ENCODE measurements at places on chromosomes 1 and 21.

DNA sequence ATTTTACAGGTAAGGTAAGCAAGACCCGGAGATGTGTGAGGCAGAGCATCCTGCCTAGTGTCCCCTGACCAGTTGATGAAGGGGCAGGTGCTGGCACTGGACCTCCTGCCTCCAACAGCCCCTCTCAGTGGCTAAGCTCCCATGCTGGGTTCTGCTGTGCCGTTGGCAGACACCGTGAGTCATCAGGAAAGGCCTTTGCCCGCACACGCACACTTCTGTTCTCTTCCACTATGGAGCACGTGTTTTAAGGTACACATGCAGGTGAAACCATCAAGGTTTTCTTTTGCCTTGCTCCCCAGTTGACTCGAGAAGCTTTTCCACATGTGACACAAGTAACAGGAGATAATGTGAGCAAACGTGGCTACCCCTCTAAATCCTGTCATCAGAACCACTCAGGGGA, 207.9 kb downstream of the RRAGC start:
- DNase-seq = no peak

- peak; percentile 93 for DNase-seq
These were observed 3.2 kb downstream of the ATP1B1 start for GRCh38 chr1:169109561-169110134.

- DNase-seq = no peak
These were observed 36.1 kb downstream of the COL6A1 start for GRCh38 chr21:46017695-46018094.

DNA sequence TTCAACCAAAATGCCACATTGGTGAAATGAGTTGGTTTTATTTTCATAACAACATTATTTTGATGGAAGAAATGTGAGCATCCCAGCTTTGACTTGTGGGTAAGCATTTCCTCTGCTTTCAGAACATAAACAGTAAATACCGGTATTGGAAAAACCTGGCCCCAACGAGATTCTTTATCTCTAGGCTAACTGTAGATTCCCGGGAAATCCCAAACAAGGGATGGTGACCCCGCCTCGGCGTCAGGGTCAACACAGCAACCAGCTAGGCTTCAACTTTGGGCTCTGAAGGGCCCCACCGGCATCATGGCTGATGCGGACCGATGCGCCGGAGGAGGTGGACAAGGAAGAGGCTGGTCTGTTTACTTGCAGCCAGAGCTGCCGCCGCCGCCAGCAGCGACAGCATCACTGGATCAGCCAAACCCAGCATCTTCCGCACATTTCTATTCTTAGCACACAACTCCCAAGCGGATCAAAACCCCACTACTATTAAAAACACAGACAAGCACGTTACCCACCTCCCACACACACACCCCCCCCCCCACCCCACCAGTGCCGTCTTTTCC, 1.1 kb downstream of the AKT3 start:
- peak; percentile 78 for DNase-seq

DNA sequence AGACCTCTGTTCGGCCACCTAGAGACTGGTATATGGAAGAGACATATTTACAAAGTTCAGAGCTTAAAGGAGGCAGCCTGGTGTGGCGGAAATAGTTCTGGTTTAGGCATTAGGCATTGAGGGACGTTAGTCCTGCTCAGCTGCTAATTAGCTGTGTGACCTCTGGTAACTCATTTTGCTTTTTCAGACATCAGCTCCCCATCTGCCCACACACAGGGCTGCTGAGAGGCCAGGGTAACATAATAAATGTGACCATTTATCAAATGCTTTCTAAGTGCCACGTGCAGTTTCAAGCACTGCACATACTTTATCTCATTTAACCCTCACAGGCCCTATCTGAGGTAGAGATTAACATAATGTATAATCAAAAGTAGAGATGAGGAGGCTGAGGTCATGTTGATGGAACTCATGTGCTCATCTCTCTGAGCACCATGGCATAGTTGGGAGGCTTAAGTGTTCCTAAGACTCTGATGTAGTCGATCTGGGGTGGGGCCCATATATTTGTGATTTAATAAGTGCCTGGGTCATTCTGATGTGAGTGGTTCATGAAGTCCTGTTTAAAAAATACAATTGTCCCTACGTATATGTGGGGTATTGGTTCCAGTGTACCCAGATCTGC, 267.2 kb upstream of the PLXNA2 start:
- DNase-seq = peak; percentile 47

DNA sequence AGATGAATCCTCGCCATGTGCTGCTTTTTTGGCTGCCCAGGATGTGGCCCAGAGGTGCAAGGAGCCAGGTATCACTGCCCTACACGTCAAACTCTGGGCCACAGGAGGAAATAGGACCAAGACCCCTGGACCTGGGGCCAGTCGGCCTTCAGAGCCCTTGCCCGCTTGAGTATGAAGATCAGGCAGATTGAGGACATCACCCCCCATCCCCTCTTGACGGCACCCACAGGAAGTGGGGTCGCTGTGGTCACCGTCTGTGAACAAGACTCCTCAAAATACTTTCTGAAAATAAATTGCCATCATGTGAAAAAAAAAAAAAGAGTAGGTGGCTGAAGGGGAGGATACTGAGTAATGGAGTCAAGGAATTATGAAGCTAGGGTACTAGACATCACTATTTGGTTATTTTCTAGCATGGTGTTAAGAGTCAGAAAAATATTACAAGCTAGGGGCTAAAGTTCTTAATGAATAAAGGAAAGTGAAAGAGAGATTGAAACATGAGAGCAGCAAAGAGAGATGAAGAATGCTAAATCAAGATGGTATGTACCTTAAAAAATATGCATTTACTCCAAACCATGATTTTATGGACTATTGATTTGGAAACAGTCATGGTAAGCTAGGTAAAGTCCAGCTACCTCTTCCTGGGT, 84.9 kb downstream of the CLEC20A start:
- no peak for DNase-seq

- DNase-seq = peak; percentile 8
These were observed 7.5 kb upstream of the TOMM20 start for GRCh38 chr1:235136111-235136510.

- DNase-seq = peak; percentile 15
These were observed 5.9 kb upstream of the PLEKHG5 start for GRCh38 chr1:6497215-6497866.

DNA sequence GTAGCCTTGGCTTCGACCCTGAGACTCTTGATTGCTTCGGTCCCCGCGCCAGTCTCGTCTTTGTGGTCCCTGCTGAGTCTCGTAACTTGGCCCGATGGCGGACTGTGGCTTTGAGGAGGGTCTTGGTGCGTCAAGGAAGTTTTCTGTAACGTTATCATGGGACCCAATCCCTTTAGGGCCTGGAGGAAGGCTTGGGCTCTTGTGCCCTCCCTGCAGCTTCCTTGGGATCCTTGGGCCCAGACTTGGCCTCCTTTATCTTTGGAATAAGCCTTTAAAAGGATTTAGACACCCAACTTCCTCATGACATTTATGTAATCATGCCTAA, 371 bp downstream of the ZMPSTE24 start:
- no peak for DNase-seq

DNA sequence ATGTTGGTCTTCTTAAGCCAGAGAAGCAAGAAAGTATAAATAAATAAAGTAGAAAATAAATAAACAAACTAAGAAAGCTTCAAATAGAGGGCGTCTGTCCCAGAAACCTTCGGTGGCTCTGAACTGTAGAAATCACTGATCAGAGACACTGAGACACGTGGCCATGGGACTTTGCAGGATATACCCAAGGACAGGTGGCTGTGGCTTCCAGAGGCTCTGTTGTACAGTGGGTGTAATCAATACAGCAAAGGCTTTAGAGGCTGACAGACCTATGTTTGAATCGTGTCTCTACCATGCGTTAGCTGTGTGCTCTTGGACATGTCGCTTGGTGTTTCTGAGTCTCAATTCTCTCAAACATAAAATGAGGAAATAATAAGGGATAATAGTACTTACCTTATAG, 41.0 kb upstream of the EPS15 start:
- DNase-seq = no peak

GRCh38 chr1:31505911-31506497, 70.3 kb upstream of the TINAGL1 start:
- DNase-seq = peak; percentile 36

DNA sequence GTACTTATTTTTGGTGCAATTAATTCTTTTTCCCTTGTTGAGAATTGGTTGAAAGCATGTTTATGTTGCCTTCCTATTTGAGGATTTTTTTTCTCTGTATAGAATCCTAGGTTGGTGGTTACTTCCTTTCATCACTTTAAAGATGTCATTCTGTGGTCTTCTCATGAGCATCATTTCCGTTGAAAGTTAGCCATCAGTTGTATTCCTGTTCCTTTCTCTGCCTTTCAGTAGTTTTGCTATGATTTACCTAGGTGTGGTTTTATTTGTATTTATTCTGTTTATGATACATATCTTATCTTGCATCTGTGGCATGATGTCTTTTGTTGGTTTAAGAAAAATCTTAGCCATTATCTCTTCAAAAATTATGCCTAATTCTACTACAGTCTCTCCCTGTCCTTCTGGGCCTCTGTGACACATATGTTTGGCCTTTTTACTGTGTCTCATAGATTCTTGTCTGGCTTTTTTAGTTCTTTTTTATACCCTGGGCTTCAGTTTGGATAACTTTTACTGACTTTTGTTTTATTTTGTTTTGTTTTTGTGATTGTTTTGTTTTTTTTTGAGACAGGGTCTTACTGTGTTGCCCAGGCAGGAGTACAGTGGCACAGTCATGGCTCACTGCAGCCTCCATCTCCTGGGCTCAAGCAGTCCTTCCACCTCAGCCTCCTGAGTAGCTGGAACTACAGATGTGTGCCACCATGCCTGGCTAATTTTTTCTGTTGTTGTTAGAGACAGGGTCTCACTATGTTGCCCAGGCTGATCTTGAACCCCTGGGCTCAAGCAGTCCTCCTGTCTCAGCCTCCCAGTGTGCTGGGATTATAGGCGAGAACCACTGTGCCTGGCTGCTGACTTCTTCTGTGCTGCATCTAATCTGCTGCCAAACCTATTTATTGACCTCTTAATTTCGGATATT, 24.1 kb downstream of the PTGFRN start:
- no peak for DNase-seq

GRCh38 chr1:36175137-36176095, 19.5 kb downstream of the MAP7D1 start:
- DNase-seq = peak; percentile 65

DNA sequence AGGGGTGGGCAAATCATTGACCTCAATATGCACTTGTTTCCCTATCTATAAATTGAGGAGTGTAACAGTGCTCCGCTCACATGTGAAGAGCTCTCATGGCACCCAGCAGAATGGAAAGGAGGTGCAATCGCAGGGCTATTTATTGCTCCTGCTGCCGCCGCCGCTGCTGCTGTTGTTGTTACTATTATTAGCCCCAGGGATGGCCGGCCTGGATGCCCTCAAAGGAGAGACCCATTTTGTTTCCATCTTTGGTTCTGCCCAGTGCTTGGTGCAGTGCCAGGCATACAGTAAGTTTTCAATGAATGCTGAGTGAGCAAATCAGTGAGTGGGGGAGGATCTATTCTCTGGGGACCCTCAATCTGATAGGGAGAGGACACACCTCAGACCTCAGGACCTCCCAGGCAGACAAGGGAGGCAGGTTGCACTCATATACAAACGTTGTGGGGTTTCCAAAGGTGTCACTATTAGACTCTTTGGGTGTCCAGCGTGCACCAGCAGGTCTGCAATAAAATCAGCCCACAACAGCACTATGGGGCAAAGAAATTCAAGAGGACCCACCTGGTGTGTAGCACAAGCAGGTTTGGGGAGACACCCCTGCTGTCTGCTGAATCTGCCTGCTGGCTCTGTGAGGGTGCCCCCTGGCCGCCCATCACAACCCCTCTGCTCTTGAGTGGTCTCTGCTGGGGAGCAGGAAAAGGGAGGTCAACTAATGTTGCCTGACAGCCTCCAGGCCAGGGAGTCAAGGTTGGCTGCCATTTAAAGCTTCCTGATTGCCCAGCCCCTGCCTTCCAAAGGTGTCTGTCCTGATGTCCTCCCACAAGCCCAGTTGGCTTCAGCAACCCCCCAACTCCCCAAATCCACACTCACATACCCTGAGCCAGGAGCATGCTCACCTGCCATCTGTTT, 136.3 kb downstream of the ACTL8 start:
- DNase-seq = no peak

- DNase-seq = no peak
These were observed 14.4 kb downstream of the SLC41A1 start for GRCh38 chr1:205798577-205798976.

DNA sequence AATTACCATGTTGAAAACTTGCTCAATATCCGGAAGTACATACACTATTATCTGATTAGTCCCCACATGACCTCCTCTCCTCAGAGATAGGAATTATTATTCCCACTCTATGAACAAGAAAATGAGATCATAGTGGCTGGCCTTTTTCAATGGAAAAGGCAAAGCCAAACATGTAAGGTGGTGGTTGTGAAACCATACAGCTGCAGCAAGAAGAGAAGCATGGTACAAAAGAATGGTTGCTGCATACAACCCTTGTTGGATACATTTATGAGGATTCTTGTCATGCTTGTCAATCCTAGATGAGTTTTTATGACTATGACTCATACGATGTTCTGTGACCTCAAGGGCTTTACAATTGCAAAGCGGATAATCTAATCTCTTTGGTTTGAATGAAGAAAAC, 514.7 kb downstream of the PLPP3 start:
- DNase-seq = peak; percentile 73

GRCh38 chr1:109538827-109539555, 681 bp upstream of the GPR61 start:
- no peak for DNase-seq

DNA sequence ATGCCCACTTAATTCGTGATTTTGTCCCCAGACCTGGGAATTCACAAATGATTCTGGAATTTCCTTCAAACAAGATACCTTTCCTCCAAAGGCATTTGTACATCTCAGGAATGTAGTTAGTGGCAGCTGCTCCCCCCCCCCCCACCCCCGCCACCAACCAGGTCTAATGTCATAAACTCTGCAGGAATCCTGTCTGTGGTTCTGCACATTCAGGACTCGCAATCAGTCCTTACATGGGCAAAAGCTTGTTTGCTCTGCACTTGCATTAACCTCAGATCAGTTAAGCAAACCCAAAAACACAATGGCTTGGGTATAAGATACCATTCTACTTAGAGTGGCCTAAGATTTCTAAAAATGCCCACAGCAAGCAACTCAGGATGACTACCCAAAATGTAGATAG, 143.8 kb downstream of the TGFB2 start:
- DNase-seq = peak; percentile 86

- DNase-seq = no peak
These were observed 71.0 kb downstream of the SIK1 start for GRCh38 chr21:43355925-43356289.

GRCh38 chr1:2151252-2151651, 43.3 kb downstream of the FAAP20 start:
- peak; percentile 65 for DNase-seq

- no peak for DNase-seq
These were observed 12.9 kb downstream of the SRRM1 start for GRCh38 chr1:24656046-24656445.

Measured in iris pigment epithelial cell (primary cell).